ENCODE measurements at places on chromosomes 3 and 15.

GRCh38 chr3:123410149-123410515 is 38.8 kb downstream of the ADCY5 start:
- DNase-seq = no peak

DNA sequence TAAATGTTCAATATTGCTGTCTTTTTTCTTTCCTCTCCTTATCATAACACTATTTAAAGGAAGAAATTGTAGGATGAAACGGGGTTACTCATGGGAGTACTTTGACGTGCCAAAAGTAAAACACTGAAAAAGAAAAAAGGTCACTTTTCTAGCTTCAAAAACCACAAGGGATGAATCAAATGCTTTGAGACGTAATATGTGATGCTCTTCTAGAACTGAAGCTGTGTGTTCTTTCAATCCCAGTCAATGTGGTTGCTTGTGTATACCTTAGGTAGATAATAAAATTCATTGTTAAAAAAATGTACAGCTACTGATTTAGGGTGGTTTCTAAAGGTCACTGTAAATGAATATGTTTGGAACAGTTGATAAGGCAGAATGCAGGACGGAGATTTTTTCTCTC is 538.8 kb upstream of the ZNF717 start:
- DNase-seq = no peak

DNA sequence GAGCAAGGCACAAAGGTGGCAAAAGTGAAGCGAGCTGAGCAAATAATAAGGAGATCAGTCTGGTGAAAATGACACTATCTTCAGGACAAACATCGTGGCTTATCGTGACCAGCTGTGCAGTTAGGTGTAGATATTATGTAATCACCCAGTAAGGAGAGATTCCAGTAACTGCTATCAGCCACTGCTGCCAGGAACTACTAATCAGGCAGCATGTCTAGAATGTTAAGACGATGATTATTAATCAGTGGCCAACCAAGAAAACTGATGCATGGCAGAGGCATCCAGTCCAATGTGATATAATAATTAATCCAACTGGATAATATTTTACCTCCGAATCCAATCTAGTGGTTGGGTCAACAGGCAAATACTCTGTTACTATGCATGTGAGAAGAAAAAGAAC is 252.7 kb upstream of the ZPLD1 start:
- DNase-seq = peak; percentile 79

DNA sequence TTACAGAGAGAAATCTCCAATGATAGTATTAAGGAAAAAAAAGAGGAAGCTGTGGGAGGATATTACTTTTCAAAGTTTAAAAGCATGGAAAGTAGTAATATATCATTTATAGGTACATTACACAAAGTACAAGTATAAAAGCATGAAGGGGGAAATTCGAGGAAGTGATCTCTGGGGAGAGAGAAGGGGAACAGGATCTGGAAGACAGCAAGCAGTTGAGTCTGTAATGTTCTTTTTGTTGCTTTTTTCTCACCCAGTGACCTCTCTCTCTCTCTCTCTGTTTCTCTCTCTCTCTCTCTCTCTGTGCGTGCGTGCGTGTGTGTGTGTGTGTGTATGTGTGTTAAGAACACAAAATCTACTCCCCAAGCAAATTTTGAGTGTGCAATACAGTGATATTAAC is 10.2 kb downstream of the C3orf20 start:
- DNase-seq = peak; percentile 17

DNA sequence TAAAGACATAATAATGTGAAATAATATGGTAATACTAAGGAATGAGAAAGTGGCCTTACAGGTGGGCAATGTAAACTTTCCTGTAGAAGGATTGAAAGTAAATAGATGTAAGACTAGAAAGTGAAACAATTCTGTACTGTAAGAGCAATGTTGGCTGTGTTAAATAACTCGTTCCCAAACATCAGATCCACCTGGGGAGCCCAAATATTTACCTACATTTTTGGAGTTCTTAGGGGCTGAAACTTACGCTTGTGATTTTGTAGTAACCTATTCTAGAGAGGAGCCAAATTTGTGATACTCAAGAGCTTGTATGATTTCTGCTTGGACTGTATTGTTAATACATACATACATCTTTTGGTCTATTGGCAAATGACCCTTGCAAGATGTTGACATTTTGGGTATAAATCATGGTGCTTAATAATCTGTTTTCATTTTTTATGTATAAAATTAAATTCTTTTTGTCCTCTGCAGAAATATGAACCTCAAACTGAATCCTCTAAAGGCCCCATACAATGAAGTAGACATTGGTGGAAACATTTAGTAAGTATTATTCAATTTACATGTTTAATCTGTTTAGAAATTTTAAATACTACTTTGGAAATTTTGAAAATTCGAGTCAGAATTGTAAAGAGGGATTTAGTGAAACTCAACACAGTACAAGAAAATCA is 8.5 kb upstream of the CHD2 start:
- DNase-seq = no peak

- no peak for DNase-seq
Measured at GRCh38 chr3:114226313-114226712, 11.1 kb downstream of the ZNF80 start.

DNA sequence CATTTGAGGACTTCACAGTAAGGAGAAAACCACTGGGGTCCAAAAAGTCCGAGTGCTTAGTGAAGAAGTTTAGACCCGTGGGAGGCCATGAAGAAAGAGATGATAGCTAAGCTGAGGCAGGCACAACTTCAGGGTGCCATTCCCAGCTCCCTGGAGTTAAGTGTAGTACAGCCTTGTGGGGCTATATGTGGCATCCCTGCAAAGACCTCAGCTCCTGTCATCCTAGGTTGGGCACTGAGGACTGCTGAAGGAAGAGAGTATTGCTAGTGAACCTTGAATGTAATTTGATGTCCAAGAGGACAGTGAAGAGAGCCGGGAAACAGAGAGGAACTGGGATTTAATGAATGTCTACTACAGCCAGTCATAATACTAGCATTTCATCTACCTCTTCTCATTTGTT is 162.1 kb downstream of the AKAP13 start:
- no peak for DNase-seq

- no peak for DNase-seq
Measured at GRCh38 chr3:47854267-47854666, 51.3 kb downstream of the DHX30 start.

- no peak for DNase-seq
Measured at GRCh38 chr3:140376136-140376889, 301.6 kb upstream of the TRIM42 start.

GRCh38 chr3:86990734-86991481 is at the start of gene VGLL3:
TSS of gene VGLL3 (minus strand) at chr3:86991149. CDS start at chr3:86990743, 406 bp downstream.
- DNase-seq = peak; percentile 66

DNA sequence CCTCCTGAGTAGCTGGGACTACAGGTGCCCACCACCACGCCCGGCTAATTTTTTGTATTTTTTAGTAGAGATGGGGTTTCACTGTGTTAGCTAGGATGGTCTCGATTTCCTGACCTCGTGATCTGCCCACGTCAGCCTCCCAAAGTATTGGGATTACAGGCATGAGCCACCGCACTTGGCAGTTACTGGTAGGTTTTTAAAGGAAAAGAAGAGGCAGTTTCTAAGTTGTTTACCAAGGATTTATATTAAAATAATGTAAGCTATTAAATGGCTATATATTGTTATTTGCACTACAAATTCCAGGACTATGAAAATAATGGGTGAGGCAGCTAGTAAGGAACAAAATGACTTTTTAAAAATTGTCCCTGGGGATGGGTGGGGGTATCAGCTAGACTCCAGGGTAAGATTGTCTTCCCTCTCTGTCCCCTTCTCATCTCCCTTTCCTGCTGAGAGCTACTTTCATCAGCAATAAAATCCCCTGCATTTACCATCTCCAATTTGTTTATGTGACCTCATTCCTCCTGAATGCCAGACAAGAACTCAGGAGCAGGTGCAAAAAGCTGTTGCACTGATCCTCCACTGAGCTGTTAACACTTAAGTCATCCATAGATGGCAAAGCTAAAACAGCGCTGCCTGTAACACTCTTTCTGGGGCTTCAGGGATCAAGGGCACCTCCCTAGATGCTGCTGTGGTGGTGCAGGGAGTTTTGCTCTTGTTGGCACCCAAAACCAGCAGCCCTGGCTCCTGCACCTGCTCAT is 165.2 kb downstream of the ZPLD1 start:
- no peak for DNase-seq

DNA sequence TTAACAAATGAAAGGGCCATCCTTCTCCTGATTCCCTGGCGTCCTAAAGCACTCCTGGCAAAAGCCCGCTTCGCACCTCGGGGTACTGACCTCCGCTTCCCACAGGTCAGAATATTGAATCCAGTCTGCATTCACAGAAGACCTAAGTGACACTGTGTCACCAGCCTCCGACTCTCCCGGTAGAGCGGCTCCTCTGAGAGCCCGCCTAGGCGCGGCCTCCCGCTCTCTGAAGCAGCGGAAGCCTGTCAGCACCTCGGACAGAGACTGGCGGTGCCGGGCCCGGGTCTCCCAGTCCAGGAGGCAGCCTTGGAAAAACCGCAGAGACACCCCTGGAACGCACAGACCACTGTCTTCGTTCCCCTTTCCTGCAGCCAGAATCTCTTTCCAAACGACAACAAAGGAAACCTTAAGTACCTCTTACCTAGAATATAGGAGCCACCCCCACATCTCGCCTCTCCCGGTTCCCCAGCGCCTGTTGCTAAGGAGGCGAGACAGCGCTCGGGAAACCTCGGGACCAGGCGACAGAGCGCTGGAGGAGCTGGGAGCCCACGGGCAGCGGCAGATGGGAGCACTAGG is 1.2 kb downstream of the GABRB3 start:
- DNase-seq = peak; percentile 21

- no peak for DNase-seq
Measured at GRCh38 chr3:32616267-32616962, 45.8 kb upstream of the DYNC1LI1 start.

- no peak for DNase-seq
Measured at GRCh38 chr15:66423149-66423548, 36.4 kb downstream of the MAP2K1 start.

GRCh38 chr15:67148196-67148701 is 82.8 kb downstream of the SMAD3 start:
- DNase-seq = peak; percentile 73

- DNase-seq = peak; percentile 86
Measured at GRCh38 chr15:50315814-50316630, 39.0 kb downstream of the GABPB1 start.

DNA sequence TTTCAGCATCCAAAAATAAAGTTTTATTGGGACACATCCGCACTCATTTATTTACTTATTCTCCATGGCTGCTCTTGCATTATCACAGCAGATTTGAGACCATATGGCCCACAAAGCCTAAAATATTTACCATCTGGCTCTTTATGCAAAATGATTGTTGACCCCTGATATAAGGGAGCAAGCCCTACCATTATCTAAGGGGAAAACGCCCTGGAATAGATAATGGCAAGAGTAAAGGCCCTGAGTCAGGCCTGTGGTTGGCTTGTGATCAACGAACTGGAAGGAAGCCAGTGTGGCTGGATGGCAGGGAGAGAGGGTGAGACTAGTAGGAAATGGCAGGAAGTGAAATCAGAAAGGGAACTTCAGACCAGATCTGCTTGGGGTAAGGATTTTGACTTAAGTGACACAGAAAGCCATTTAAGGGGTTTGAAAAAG is 24.6 kb upstream of the DMXL2 start:
- DNase-seq = peak; percentile 93

GRCh38 chr3:55721716-55722484 is 234.8 kb upstream of the WNT5A start:
- DNase-seq = peak; percentile 22

DNA sequence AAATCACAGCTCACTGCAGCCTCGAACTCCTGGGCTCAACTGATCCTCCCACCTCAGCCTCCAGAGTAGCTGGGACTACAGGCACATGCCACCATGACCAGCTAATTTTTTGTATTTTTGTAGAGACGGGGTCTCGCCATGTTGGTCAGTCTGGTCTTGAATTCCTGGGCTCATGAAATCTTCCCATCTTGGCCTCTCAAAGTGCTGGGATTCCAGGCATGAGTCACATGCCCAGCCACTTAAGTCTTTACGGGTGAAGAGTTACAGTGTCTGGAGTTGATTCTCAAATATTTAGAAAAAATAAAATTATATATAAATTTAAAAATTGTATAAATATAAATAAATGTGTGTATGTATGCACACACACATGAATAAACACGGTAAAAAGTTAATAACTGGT is 14.5 kb upstream of the KBTBD12 start:
- no peak for DNase-seq

DNA sequence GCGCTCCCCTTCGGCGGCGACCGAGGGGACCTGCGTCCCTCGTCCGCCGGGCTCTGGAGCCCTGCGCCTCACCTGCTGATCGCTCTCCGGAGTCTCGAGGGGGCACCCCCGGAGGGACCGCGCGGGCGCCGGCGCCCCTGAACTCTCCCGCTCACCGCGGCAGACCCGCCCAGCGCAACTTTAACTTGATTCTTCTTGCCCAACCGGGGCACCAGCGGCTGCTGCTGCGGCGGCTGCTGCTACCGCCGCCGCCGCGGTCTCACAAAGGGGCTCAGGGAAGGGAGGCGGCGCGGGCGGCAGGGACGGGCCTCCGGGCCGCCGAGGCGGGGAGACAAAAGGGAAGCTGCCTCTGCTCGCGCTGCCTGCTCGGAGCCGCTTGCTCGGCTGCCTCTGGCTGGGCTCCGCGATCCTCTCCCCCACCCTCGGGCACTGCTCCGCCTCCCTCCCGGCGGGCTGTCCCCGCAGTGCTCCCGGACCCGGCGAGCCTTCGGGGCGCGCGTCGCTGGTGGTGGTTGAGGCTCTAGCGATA is at the start of gene PPM1L:
PPM1L (plus strand) TSS at position 456 of the 529 bp plus-strand sequence.
- DNase-seq = peak; percentile 86

- no peak for DNase-seq
Measured at GRCh38 chr3:78004571-78004970, 964.7 kb downstream of the ROBO2 start.

DNA sequence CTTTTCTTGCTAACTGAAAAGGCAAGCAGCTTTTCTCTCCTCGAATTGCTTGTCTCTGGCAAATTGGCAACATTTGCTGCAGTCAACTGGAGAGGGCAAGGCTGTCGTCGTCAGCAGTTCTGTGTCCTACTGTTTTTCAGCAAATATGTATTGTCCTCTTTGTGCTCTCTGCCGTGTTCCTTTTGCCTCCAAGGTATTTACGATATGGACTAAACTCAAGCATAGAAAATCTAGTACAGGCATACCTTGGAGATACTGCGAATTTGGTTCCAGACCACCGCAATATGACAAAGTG is 558 bp upstream of the SLC30A4 start:
- no peak for DNase-seq

All from hematopoietic multipotent progenitor cell treated with erythropoietin and hydrocortisone succinate and interleukin-3 and kit ligand, for 4 days (in vitro differentiated cells).